ENCODE measurements at places on chromosomes 2 and 18.

DNA sequence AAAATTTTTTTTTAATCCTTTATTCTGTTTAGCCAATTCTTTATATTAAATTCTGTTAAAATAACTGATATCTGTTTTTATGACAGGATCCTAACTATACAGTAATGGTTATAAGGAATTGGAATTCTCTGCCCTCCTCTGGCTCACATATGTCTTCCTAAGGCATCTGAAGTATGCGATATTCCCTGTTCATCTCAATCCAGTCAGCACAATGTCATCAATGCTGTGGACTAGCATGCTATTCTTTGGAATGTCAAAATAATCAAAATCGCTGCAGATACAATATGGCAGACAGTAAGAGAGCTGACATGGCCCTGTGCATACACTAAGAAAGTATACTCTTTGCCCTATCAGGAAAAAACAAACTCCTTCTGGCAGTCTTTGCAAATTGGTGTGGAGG, 107.6 kb downstream of the AP1S3 start:
- DNase-seq, result no peak

- DNase-seq, result no peak
Measured at GRCh38 chr18:47574966-47575365, 323.5 kb upstream of the SKOR2 start.

DNA sequence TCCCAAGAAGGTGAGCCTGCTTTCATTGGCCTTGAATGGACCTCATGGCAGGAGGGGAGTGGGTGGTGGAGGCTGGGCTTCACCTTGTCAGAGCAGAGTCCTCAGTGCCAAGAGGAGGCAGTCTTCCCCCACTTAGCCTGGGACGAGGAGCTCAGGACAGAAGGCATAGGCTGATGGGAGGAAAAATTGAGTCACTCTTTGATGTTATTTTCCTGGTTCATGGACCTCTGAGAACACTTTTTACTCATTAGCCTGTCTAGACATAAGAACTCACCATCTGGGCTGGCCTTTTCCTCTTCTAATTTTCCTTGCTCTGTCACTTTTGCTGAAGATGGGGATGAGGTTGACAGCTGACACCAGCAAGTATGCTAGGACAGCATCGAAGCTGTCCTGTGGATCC, 225.7 kb upstream of the TNP1 start:
- no peak for DNase-seq

DNA sequence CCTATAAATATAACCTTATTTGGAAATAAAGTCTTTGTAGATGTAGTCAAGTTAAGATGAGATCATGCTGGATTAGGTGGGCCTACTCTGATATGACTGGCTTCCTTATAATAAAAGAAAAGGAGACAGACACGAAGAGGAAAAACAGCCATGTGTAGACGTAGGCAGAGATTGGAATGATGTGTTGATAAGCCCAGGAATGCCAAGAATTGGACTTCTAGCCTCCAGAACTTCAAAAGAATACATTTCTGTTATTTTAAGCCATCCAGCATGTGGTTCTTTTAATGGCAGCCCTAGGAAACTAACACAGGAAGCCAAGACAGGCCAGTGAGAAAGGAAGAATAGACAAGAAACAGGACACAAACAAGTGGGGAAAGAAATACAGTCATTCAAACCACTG, 68.6 kb downstream of the NYAP2 start:
- no peak for DNase-seq
